ENCODE measurements at places on chromosomes 3 and 15. TPM values are rescaled to one million over a fixed set of nuclear protein-coding genes. Genes with fewer than 3 reads are reported as not detected.

AMT gene
- 4.4 TPM for total RNA-seq

PLSCR5 gene
- total RNA-seq: not detected

- DNase-seq: no peak
Measured at GRCh38 chr3:171129827-171130226, 103.3 kb upstream of the SLC2A2 start.

DNA sequence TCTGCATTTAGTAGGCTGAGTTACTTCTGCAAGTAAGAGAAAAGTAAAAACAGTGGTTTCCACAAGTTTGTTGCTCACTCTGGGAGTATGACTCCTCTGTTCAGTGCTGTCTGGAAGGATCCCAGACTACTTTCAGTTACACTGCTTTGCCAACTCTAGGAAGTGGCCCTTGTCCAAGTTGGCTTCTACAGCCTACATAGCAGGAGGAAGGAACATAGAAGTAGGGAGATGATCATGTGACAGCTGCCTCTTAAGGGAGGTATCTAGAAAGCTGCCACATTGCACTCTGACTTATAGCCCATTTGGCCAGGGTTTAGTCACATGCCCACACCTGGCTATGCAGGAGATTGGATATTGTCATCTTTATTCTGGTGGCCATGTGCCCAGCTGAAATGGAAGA, 298.1 kb downstream of the NSUN3 start:
- no peak for DNase-seq

DNA sequence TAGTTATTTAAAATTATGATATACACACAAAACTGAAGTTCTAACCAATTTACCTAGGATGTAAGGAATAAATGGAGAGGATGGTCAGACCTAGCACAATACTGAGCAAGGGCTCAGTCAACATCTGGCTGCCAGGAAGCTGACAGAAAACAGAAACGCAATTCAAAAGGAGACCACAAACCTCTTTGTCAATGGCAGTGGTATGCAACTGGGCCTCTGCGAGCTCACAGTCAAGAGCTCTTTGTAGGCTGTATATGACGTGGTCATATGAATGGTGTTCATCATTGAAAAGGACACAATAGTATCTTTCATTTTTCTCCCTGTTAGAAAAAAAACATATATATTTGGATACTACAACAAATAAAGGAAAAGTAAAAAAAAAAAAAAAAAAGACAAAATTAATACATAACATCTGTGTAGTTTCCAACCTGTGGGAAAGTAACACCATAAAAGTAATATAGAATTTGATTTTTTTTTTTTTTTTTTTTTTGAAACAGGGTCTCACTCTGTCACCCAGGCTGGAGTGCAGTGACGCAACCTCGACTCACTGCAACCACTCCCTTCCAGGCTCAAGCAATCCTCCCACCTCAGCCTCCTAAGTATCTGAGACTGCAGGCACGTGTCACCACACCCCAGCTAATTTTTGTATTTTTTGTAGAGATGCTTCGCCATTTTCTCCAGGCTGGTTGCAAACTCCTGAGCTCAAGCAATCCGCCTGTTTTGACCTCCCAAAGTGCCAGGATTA, 37.9 kb downstream of the UBR1 start:
- peak; percentile 31 for DNase-seq

REC114 gene
- total RNA-seq: not detected

- no peak for DNase-seq
Measured at GRCh38 chr3:107969525-107969924, 121.3 kb downstream of the CD47 start.

DNA sequence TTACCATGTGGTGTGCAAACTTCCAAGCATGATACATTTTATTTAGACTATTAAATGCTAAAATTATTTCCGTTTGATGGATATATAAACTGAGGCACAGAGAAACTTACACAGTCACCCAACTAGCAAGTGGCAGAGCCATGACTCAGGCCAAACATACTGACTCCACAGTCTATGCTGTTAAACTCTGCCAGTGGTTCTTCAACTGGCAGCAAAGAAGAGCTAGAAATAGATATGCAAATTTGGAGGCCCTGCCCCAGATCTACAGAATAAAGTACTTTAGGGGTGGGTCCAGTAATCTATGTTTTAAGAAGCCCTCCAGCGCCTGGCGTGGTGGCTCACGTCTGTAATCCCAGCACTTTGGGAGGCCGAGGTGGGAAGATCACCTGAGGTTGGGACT, 400.0 kb downstream of the FOXP1 start:
- no peak for DNase-seq

DNA sequence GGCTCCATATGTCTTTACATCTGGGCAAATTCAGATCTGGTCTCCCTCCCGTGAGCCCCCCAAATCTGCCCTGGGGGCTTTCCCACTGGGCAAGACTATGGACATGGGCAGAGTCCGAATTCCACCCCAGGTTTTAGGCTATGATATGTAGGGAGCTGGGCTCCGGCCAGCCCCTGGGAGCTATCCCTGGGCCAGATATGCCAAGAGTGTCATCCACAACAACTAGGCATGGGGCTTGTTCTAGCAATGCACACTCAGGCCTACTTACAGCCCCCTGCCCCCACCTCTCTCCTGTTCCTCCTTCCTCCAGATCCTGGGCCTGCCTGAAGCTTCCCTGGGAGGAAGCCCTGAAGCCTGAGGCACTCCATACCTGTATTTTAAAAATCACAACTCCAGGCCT, 622 bp downstream of the XIRP1 start:
- no peak for DNase-seq

CHRD gene
- total RNA-seq: not detected

CLSTN2 gene
- not detected for total RNA-seq

GRCh38 chr3:194472290-194472920, 14.4 kb downstream of the ATP13A3 start:
- DNase-seq: peak; percentile 40

GOLGA8G gene
- total RNA-seq: not detected

- DNase-seq: no peak
Measured at GRCh38 chr3:23592961-23593931, 212.5 kb upstream of the UBE2E1 start.

THUMPD3 gene
- total RNA-seq: 66.3 TPM

RASL12 gene
- not detected for total RNA-seq

GRCh38 chr15:45184562-45185041, 3.2 kb downstream of the SHF start:
- no peak for DNase-seq

DNA sequence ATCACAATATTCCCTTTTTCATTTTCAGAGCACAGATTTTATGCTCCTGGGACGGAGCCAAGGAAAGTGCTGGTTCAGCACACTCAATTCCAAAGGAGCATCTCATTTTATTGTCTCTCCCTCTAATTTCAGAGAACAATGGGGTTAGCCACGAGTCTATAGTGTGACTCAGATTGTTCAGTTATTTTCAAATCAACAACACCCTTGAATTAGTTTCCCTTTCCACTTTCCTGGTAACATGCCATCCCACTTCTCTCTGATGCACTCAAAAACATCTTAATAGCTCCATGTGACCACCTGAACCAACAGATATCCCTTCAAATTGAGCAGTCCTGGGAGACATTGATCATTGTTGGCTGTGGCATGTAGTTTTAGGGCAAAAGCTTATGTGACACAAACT, 389.7 kb upstream of the MDFIC2 start:
- DNase-seq: no peak

GRCh38 chr3:25723802-25724201, 59.1 kb upstream of the TOP2B start:
- no peak for DNase-seq

DNA sequence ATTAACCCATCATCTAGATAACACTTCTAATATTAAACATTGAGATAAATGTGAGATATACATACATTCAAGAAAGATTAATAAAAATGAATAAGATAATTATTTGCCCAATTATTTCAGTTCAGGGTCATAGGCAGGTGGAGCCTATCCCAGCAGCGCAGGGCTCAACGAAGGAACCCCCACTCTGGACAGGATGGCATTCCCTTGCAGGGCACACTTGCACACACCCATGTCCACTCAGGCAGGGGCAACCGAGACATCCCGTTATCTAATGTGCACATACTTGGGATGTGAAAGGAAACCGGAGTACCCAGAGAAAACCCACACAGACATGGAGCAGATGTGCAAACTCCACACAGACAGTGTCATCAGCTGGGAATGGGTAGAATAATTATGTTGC, 175.4 kb upstream of the CMC1 start:
- no peak for DNase-seq

GRCh38 chr15:66961407-66961884, 104.0 kb upstream of the SMAD3 start:
- DNase-seq: no peak

DNA sequence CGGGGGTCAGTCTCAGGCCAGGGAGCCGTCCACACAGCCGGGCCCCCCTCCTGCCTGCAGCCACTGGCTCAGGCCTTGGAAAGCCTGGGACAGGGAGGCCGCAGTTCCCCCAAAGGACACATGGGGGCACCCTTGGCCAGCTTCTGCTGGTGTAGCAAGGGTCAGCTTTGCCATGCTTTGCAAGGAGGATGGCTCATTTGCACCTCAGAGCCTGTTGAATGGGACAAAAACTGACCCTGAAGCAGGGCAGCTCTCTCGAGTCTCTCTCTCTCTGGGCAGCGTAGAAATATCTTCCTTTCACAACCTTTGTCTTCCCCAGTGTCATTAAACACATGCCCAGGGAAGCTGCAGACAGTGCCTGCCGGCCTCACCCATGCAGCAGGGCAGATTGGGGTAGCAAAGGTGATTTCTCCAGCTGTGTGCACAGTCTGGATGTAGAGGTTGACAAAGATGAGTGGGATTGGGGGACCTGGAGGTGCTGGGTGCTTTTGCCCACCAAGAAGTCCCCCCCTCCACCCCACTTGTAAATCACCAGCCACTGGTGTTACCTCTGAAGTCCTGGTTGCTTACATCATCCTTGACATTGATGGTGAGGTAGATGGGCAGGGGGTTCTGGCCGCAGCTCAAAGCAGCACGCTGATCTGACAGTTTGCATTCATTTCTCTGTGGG, 17.4 kb upstream of the EHD4 start:
- DNase-seq: peak; percentile 90

DNA sequence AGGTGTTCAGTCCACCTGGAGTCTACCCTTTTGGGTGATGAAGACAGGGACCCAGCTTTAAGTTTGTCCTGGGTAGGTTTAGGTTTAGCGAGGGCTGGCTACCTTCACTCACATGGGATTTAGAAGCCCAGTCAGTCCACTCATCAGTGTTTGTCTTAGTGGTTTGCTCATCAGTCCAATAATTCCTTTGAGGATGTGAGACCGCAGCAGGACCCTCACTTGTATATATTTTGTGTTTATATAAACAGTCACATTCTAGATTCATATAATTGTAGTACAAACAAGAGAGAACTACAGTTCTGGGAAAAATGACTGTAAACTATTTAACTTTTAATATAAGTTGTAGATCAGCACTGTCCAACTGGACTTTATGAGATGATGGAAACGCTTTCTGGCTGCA, 18.2 kb downstream of the EFCC1 start:
- no peak for DNase-seq

DNA sequence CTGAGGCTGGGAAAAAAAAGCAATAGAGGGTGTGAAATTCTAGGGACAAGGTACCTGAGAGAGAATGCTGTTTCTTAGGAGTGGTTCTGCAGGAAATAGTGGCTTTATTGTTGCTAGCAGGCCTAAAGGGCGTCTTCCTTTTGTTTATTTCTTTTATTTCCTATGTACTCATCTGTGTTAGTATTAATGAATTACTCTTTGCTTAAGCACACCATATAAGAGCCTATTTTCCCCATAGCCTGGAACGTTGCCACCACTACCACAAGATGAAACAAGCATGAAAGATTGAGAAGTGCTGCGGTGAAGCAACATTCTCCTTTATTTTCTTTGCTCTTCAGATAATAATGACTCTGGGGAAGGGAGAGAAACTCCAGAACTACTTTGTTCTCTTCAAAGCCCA, 21.3 kb upstream of the GOLIM4 start:
- no peak for DNase-seq

GRCh38 chr15:68525815-68526214, 53.0 kb upstream of the CORO2B start:
- no peak for DNase-seq

DNA sequence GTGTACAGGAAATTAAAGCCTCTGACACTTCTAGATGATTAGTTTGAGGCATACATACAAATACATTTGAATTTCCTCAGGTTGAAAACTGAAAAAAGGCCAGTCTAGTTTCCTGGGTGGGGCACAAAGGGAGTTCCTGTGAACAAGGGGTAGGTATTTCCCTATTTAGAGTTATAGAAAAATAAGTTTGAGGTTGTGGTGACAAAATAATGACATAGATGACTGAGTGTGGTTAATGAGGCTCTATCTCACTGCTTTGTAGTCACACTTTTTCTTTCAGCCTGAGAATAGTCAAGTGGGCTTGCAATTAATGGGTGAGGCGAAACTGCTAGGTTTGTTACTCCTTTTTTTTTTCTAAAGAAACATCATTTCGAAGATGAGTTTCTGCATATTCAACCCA, 4.3 kb downstream of the SLCO3A1 start:
- DNase-seq: peak; percentile 55

MINAR1 gene
- total RNA-seq: 0.45 TPM

SERINC4 gene
- not detected for total RNA-seq

- DNase-seq: no peak
Measured at GRCh38 chr15:74434263-74435136, 742 bp upstream of the SEMA7A start.

CCNB2 gene
- 61.9 TPM for total RNA-seq

DNA sequence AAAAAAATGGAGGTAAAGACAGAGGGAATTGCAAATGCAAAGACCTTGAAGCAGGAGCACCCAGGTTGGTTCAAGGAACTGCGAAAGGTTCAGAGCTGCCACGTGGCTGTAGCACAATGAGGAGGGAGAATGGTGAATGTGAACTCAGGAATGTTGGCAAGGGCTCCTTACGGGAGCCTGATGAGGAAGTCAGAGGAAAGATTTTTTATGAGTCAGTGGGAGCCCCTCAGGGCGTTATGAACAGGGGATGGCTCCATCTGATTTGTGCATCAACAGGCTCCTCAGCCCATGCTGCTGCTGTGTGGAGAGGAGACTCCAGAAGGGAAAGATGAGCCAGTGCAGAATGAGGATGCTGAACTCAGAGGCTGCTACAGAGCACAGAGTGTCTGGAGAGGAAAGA, 194.4 kb downstream of the ARRDC4 start:
- no peak for DNase-seq

DNA sequence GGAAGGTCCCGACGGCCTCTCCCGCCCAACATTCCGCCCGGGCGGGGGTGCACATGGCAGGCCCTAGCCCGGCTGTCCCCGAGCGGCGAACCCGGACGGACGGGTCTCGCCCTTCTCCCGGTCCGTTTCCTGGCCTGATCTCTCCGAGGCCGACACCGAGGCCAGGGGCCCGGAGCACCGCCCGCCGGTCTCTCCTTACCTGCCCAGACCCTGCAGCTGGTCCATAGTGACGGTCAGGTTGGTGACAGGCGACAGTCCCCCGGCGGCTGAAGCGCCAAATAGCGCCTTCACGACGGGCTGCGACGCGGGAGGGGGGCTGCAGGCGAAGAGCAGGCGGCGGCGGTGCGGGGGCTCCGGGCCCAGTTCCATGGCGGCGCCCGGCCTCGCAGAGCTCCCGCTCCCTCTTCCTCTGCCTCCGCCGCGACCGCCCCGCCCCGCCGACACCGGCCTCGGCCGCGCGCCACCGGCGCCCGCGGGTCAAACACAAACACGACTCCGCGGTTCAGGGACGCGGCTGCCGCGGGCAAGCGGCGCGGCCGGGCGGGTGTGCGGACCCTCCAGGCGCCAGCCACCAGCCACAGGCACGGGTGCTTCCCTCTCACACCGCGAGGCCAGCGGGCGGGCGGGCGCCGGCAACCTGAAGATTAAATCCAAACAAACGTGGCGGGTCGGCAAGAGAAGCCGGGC, 495 bp downstream of the CDC25A start:
- peak; percentile 50 for DNase-seq

OCA2 gene
- total RNA-seq: not detected
